ENCODE measurements at places on chromosomes 4 and X.
A peak's percentile ranks its signal among the peaks of the same experiment; 100 is the strongest.

DNA sequence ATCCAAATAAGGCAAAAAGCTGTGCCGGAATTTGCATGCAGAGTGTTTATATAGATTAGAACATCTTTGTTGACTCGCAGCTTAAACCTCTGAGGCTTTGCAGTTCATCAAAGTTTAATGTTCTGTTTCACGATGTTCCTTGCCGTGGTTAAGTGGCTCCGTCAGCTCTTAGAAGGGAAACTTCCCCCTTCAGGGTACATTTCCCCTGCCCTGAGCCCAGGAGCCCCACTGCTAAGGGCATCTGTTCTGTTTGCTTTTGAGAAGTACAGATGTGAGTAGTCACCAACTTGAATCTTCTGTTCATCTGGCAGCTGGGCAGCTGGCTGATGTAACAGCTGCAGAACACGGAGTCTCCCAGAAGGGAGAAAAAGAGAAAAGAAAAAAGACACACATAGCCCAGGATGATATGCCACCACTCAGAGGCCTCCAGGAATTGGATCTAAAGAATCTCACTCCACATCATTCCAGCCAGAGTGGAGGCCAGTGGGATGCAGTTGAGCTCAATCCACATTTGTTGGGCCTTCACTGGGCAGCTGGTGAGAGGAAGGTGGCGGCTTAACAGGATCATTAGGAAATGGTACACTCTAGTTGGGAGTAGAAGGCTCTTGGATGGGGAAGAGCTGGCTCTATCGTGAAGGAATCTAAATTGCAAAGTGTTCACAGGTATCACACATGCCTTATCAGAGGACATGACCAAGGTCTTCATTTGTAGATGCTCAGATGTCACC is 178.7 kb upstream of the RBPJ start:
- DNase-seq: no peak

DNA sequence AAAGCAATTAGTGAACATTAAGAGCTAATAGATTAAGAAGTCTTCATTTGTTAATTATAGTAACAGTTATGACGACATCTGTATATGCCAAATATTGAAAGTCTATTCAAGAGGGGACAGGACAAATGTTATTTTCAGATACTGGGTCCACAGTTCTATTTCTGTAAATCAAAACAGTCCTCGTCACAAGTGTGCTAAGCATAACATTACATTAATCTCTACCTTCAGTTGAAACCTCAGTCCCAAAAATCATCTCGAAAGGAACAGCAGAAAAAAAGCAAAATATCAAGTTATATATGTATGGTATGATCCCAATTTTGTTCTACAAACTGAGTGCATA is 70.3 kb downstream of the APBB2 start:
- no peak for DNase-seq

GRCh38 chrX:23826653-23827052 is 43.7 kb downstream of the SAT1 start:
- DNase-seq: no peak

GRCh38 chr4:4990857-4991540 is 28.3 kb downstream of the CYTL1 start:
- no peak for DNase-seq

DNA sequence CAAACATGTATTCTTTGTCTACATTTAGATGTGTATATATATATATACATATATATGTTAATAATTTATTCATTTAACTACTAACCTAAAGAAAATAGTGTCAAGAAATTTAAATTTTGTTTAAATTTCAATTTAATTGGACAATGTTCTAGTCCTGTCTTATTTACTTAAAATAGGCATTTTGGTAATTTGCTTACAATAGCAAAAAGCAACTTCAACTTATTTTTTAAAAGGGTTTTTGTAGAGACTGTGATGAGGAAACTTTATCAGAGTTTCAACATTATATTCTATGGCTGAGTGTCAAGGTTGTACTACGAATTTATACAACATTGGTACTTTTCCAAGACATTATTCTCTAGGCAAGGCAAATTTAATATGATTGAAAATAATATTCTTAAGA is 212.0 kb upstream of the ARSJ start:
- DNase-seq: no peak

- no peak for DNase-seq
These were observed 1043.1 kb upstream of the PABPC4L start for GRCh38 chr4:135244696-135245095.

DNA sequence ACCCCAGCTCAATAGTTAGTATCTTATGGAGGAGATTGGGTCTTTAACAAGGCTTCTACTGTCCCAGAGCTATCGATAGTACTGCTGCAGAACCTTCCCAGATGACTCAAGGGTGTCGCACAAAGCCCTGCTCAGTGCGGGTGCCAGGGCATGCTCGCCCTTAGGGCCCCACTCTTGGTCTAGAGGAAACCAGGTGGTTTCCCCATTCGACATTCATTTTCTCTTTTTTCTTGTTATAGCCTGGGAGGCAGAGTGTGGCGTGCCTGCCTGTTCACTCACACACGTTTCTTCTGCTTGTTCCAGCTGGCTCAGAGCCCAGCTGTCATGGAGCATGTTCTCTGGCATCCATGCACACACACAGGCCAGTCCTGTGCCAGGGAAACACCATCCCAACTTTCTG is 144.5 kb downstream of the SMIM20 start:
- no peak for DNase-seq

DNA sequence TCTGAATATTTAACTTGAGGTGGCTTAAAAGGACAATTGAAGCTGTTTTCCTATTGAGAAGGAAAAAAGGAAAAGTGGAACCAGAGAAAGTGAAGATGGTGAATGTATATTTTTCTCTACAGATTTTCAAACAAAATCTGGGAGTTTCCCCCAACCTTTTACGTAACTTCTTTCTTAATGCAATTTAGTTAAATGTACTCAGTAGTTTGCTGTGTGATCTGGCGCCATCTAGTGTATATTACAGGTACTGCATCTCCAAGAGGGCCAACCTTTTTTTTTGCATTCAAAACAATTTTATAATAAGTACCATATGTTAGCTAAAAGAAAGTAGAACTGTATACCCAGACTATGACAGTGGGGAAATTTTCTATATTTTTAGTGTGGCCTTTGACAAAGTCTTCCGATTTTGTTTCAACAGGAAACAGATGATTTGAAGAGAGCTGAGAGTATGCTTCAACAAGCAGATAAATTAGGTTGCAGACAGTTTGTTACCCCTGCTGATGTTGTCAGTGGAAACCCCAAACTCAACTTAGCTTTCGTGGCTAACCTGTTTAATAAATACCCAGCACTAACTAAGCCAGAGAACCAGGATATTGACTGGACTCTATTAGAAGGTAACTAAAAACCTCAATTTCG is 82.0 kb downstream of the PLS3 start:
- peak; percentile 31 for DNase-seq

DNA sequence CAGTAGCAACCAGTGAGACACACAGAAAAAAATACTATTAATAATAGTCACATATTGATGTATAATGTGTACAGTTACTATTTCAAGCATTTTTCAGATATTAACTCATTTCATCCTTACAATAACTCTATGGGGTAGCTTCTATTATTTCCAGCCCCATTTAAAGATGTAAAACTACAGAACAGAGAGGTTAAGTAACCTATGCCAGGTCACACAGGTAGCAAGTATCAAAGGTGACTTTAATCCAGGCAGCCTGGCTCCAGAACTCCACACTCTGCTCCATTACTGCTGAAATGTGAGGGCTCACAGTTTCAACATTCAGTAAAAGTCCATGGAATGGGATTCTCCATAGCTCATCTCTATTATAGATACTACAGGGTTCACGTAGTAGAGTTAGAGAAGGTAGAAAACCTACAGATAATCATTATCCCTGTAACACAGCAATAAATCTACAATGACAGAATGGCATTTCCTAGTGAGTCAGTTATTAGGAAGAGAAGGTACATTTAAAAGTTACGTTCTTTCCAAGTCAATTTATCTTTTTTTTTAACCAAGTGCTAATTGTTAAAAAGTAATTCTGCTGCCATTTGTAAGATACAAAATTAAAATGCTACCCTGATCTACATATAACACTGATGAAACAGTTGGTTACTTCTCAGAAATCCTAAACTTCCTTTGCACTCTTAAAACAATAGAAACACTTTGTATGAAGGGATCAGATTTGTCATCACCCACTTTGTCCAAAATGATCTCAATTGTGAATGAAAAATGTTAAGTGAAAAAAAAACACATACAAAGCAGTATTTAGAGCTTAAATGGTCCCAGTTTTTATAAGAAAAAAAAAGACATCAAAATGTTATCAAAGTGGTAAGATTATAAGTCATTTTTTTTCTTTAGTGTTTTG is 18.7 kb downstream of the RELL1 start:
- DNase-seq: no peak

DNA sequence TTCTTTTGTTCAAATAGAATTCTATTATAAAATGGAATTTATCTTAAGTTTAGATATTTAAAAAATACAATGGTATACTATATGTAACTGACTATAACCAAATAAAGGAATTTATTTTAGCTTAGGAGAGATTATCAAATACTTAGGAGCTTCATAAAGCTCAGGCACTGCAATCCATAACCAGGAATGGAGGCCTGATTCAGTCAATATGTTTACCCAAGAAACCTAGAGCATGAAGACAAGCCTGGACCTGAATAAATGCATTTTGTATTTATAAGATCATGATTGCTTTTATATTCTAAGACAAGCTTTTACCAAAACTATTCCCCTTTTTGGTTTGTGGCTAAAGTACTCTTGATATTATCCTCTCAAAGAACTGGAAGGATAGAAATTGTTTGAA is 742.6 kb downstream of the FAT4 start:
- DNase-seq: no peak

- DNase-seq: no peak
These were observed 15.3 kb downstream of the CTAG1B start for GRCh38 chrX:154603438-154604430.

GRCh38 chr4:145619639-145619996 is 433 bp downstream of the MMAA start:
- DNase-seq: no peak

DNA sequence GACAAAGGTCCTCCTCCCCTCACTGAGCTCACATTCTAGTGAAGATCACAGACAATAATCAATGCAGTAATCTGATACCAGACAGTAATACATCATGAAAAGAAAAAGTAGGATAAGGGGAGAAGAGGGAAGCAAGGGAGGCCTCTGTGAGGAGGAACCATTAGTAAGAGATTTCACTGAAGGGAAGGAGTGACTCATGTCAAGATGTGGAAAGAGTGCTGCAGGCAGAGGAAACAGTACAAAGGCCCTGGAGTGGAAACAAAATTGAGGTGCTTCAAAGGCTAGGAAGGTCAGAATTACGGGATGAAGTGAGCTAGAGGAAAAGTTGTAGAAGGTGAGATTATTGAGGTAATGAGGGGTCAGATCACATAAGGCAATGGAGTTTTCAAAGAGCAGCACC is 38.1 kb downstream of the LAMTOR3 start:
- no peak for DNase-seq

DNA sequence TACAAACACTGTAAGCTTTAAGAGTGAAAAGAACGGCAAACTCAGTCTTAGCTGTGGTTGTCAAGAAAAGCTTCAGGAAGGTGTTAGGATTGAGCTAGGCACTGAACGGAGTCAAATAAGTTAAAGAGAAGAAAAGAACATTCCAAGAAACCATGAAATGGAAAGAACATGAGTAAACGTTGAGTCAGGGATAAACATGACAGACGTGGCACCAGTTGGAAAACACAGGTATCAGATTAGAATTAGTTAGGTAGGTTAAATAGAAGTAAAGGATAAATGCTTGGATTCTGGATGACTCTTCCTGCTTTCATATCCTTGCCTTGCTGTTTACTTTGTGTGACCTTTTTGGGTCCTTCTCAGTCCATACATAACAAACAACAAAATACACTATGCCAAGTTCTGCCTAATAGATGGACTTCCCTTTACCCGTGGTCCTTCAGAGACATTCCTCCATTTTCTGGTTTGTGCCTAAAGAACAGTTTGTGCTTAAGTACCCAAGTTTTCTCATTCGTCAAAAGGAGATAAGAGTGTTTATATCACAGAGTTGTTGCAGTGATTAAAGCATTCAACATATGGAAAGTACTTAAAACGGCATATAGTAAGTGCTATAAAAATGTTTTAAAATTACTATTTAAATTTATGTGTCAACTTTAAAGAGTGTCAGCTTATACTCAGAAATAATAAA is 446.9 kb downstream of the TMA16 start:
- no peak for DNase-seq

DNA sequence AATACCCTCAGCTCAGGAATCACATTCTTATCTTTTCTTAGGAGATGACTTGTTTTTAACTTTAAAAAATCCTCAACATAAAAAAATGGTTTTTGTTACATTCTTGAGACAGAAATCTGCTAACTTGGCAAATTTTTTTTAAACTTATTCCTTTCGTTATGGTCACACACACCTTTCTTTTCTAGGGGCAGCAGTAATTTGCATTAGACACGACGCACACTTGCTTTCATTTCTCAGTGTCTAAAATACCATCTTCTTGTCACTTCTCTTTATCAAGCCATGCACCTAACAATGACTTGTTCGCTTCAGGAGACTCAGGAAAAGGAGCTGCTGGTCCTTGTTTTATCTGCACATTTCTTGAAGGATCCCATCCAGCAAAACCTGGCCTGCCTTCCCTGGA is 112.6 kb upstream of the TBL1X start:
- DNase-seq: no peak

GRCh38 chrX:16087076-16087475 is 36.3 kb upstream of the GRPR start:
- no peak for DNase-seq

GRCh38 chr4:74267998-74268606 is 40.2 kb upstream of the EPGN start:
- no peak for DNase-seq

DNA sequence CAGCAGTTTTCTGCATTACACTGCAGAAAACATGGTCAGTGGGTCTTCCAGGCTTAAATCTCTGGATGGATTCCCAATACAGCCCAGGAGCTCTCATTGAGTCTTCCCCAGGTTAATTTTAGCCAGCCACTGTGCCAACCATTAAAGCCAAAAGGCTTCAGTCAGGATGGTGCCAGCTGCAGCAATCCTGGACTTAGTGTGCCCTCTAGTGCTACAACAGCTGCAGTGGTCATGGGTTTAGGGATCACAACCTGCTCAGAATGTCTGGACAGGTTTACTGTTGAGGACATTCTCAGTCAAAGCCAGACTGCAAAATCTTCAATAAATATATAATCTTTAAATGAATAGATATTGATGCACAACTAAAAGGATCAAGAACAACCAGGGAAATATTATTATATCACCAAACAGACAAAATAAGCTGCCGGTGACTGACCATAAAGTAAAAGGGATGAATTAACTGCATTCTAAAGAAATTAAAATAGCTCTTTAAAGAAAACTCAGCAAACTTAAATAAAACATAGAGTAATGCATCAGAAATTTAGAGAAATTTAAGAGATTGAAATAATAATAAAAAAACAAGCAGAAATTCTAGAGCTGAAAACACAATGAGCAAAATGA is 639.9 kb downstream of the SPOCK3 start:
- DNase-seq: no peak

DNA sequence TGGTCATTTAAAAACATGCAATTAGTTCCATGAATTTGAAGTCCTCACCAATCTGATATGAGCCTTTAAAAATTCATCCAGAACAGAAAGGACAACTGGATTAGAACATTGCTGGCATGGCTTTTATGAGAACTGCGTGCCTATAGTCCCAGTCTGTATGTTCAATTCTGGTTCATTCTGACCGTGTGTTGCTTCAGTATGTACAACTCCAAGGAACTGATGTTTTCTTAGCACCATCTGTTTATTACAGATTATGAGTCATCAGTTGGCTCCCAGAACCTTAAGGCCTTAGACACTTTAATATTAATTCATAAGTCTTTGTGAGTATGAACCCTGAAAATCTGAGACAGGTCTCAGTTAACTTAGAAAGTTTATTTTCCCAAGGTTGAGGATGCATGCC is 115.0 kb downstream of the CEP44 start:
- DNase-seq: no peak
